ENCODE measurements at places on chromosomes 3 and 15.

DNA sequence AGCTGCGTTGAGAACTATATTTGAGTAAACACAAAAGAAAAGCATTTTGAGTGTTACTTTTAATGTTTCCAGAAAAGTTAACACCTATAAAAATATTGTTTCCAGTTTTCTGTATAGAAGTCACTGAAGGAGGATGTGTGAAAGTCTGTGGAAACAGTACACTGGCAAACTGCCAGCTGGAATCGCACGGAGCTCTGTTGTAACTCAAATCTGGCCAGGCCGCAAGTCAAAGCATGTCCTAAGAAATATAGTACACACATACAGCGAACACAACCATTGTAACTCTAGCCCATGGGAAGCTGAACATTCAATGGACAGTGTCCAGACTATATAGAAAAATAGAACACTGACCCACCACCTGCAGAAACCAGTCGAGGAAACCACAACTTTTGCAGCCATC lies 657.2 kb downstream of the FHIT start:
- no peak for DNase-seq

- DNase-seq, result no peak
Measured at GRCh38 chr3:107997671-107998070, 93.2 kb downstream of the CD47 start.

DNA sequence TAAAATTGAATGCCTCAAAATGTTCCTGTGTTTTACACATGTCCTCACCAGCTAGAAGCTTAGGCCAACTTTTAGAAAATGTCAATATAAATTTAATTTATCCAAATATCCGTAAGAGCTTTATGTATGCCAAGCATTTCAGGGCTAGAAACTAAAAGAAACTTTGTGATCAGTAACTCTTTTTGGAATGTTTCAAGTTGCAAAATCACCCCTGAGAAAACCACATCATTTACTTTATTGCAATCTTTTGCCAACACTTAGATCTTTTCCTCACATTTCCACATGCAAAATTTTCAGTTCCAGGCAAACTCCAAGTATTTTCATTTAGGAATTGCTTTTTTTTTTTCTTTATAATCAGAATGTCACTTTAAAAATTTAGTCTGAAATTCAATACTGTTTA lies 20.1 kb upstream of the IGF1R start:
- DNase-seq, result no peak

- no peak for DNase-seq
Measured at GRCh38 chr15:67175643-67176071, 78.8 kb downstream of the AAGAB start.

DNA sequence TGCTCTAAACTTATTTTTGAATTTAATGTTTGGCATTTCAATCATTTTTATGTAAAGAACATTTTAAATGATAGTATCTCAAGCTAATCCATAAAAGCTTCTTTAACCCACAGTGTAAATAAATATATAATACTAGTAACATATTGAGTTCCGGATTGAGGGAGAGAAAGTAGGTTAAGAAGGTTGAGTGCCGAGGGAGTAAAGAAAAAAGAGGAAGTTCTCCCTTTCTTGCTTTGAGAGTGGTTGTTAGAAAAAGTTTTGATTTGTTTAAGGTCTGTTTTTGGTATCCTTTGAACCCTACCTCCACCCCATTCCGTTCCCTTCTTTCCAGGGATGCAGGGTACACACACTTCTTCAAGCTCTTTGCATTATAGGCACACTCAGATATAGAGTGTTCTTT lies 130.8 kb downstream of the VPS8 start:
- DNase-seq, result no peak

Data from effector memory CD4-positive, alpha-beta T cell (primary cell).